ENCODE measurements at places on chromosomes 13 and 19. TPM values are rescaled to one million over a fixed set of nuclear protein-coding genes. Genes with fewer than 3 reads are reported as not detected.

Gene CASP14
- total RNA-seq = not detected

Gene SIRT2
- 59.0 TPM for total RNA-seq

Gene ICAM5
- total RNA-seq = 10.8 TPM

Gene CNFN
- 1.1 TPM for total RNA-seq

Gene CPAMD8
- total RNA-seq = 0.81 TPM

Gene HIF3A
- total RNA-seq = 0.27 TPM

Gene ZNF132
- 5.9 TPM for total RNA-seq

Gene IRGC
- total RNA-seq = not detected

Gene ACP7
- total RNA-seq = not detected

Gene SYCN
- total RNA-seq = not detected

Gene VSTM2B
- total RNA-seq = not detected

Gene C19orf73
- 7.0 TPM for total RNA-seq

Gene GDF15
- 0.27 TPM for total RNA-seq

Gene TMEM86B
- 12.4 TPM for total RNA-seq

Gene INTS6
- total RNA-seq = 16.4 TPM

Gene MIA
- not detected for total RNA-seq

Gene NKPD1
- 1.6 TPM for total RNA-seq

Gene CYP4F8
- total RNA-seq = under 0.01 TPM

Gene APOC4
- not detected for total RNA-seq

Gene ZIK1
- 24.2 TPM for total RNA-seq

Gene DNAAF3
- total RNA-seq = 1.3 TPM

Gene IGSF23
- not detected for total RNA-seq

Gene NAPSA
- total RNA-seq = 0.27 TPM

Gene TSC22D1
- total RNA-seq = 144 TPM

Gene CABP5
- total RNA-seq = not detected

Gene IZUMO1
- total RNA-seq = under 0.01 TPM
